ENCODE measurements at places on chromosomes 16 and 17.

DNA sequence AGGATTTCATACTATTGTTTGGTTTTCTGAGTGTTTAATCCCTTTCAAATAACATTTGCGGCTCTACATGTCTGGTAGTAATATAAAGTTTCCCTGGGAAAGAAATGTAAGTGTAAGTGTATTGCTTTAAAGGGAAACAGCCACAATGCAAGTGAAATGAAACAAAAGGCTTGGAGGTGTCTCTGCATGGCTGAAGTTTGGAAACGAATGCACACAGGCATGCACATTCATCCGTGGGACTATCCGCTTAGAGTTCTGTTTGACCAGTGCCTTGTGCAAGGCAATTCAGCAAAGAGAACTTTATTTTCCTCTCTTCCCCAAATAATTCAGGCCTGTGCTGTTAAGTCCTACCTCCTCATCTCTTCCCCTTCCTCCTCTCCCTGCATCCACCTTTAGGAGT is 56.1 kb upstream of the MRTFB start:
- no peak for DNase-seq

GRCh38 chr16:61432421-61432820 is 603.8 kb downstream of the CDH8 start:
- no peak for DNase-seq

DNA sequence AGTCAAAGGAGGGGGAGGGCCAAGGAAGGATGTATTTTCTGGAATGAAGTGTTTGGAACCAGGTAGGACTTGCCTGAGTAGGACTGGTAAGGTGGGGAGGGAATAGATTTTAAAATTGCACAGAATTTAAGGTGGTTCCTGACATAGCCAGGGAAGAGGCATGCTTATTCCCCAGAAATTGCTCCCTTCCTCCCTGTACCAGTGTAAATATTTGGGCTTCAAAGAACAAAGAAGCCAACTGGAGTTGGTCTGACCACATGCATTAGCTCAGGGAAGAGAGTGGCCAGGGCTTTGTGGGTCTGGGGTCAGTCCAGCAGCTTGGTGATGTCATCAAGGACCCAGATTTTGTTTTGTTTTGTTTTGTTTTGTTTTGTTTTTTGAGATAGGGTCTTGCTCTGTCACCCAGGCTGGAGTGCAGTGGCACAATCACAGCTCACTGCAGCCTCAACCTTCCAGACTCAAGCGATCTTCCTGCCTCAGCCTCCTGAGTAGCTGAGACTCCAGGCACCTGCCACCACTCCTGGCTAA is 9.3 kb upstream of the MRTFB start:
- no peak for DNase-seq

DNA sequence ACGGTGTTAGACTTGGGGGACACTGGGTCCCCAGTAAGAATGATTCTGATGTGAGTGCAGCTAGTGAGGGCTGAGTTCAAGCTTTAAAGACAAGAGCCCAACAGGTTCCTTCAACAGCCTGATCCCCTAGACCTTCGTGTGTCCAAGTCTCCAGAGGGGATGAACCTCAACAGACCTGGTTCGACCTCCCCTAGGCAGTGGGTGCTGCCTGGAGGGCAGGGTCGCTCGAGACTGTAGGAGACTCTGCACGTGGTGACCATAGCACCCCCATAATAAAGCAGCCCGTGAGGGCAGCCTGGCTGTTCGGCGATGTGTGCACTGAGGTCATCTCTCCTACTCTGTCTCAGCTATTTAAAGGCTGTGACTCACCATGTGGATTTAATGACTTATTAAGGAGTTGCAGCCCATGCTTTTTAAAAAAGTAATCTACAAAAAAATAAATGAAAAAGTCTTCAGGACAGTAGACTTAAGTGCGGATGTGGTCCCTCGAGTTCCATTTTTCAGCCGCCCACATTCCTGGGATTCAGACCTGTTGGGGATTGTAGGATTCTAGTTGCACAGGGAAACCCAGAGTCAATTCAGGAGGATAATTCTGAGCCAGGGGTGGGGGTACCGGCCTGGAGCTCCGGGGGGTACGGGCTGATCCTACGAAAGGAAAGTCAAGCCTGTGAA is 23.4 kb upstream of the METRNL start:
- no peak for DNase-seq

DNA sequence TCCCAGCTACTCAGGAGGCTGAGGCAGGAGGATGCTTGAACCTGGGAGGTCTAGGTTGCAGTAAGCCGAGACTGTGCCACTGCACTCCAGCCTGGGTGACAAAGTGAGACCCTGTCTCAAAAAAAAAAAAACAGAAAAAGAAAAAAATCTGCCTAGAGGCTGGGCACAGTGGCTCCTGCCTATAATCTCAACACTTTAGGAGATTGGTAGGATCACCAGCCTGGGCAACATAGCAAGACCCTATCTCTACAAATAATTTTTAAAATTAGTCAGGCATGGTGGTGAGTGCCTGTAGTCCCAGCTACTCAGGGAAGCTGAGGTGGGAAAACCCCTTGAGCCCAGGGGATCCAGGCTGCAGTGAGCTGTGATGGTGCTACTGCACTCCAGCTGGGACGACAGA is 17.7 kb downstream of the CUEDC1 start:
- DNase-seq: no peak

- DNase-seq: no peak
These were observed 32.6 kb downstream of the NUBP1 start for GRCh38 chr16:10776280-10776679.

DNA sequence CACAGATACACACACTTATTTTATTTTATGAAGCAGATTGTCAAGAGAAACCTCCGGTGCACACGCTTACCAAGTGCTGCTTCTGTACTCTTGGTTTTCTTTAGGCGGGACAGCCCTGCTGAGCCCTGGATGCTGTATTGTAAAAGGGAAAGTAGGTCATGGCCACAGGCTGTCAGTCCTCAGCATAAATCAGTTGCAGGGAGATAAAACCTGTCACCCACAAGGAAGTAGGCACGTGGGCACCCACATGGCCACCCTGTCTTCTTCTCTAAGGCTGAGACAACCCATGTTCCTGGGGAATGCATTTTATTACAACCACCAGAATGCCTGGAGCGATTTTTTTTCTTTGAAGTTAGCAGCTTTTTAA is 59.3 kb downstream of the ASIC2 start:
- no peak for DNase-seq

GRCh38 chr17:73269329-73269615 is 7.6 kb upstream of the CPSF4L start:
- DNase-seq: no peak

All from activated gamma-delta T cell treated with anti-CD3 and anti-CD28 coated beads, Interleukin-2, amount 50 U/mL, for 16 hours (primary cell).